ENCODE measurements at places on chromosomes 2 and 18.

DNA sequence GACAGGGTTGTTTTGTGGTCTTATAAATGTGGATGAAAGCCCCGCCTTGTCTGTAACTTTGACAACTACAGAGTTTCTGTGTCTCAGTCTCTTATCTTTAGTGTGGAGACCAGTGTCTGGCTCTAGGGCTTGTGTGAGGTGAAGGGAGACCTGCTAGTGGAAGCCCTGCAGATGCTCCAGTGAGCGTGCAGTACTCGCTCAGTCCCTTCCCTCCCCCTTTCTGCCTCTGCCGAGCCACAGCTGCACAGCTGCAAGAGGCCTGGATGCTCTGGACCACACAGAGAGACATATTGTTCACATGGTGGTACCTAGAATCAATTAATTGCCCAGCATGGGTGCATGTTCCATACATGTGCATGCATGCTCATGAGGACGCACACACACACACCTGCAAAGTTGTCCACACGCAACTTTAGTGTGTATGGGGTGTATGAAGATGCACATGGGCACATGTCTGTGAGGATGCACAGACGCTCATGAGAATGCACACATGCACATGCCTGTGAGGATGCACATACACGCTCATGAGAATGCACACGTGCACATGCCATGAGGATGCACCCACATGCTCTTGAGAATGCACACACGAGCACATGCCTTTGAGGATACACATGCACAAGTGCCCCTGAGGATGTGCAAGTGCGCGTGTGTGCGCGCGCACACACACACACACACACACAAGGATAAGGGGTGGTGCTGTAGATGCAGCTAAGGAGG lies 282.1 kb upstream of the HS6ST1 start:
- DNase-seq, result no peak

- no peak for DNase-seq
Observed at GRCh38 chr2:51782921-51783765, 751.2 kb upstream of the NRXN1 start.

- no peak for DNase-seq
Observed at GRCh38 chr2:108701208-108701607, 18.1 kb upstream of the RANBP2 start.

DNA sequence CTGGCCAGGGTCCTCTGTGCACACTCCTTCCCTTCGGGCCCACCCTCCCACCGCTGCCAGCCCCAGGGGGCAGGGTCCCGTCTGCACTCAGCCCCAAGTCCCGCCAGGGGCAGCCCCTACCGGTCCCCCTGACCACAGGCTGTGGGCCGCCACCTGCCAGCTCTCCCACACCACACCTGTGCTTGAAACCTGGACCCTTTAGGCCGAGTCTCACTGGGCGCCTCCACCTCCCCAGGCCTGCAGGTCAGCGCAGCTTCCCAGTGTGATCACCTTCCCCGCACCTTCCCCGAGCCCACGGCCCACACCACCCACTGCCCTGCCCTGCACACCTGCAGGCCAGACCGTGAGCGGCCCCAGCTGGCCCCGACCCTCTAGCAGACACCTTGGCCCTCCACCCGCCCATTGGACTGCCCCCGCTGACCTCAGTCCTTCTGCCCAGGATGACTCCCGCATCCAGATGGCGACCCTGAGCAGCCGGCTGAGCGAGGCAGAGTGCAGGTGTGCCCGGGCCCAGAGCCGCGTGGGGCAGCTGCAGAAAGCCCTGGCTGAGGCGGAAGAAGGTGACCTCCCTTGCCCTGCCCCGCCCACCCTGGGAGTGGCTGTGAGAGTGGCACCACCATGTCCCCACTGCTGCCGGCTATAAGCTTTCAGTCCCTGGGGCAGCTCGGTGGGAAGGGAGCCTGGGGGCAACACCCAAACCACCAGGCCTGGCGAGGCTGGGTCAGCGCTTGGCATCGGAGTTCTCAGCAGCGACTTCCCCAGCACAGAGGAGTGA lies 31.3 kb upstream of the SNED1 start:
- no peak for DNase-seq

GRCh38 chr2:99571533-99571932 lies 81.7 kb upstream of the REV1 start:
- no peak for DNase-seq

- DNase-seq, result no peak
Observed at GRCh38 chr2:181380581-181380980, 76.6 kb upstream of the ITGA4 start.

GRCh38 chr2:144094408-144095151 lies 425.3 kb downstream of the ZEB2 start:
- no peak for DNase-seq

DNA sequence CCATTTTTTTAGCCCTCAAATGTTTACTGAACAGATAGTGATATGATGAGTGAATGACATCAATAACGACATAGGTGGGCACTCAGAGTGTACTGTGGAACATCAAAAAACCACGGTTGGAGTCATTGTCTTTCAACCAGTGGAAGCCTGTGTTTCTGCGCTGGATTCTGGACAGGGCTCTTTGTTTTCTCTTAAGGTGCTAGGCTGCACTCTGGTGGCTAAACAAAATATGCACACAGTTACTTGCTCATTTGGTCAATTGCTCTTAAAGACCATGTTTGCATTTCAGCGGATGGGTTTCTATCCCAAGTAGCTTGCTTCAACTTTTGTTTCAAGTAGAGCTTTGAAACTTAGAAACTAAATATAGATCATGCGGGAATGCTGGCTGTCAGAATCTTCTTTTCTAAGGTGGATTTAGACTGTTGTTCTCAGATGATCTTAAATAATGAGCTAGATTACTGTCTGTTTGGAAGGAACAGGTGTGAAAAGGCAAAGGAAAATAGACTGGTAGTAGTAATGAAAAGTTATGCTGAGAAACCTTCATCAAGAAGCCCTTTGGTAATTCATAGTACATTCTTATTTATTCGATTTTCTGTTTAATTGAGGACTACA lies 48.5 kb upstream of the LYPD6B start:
- no peak for DNase-seq

DNA sequence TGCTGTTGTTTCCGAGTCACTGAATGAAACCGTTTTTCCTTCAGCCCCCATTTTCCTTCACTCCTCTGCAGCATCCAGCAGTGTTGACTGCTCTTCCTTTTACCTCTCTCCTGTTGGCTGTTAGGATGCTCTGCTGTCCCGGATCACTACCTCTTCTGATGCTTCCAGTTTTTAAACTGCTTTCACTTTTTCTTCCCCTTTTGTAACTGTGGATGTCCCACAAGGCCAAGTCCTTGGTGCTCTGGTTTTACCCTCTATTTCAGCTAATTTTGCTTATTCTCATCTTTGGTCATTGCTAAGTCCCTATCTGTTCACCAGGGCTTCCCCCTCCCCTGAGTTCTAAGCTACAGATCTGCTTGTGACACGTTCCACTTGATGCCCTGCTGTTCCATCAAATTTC lies 39.4 kb upstream of the MAP4K3 start:
- DNase-seq, result no peak

DNA sequence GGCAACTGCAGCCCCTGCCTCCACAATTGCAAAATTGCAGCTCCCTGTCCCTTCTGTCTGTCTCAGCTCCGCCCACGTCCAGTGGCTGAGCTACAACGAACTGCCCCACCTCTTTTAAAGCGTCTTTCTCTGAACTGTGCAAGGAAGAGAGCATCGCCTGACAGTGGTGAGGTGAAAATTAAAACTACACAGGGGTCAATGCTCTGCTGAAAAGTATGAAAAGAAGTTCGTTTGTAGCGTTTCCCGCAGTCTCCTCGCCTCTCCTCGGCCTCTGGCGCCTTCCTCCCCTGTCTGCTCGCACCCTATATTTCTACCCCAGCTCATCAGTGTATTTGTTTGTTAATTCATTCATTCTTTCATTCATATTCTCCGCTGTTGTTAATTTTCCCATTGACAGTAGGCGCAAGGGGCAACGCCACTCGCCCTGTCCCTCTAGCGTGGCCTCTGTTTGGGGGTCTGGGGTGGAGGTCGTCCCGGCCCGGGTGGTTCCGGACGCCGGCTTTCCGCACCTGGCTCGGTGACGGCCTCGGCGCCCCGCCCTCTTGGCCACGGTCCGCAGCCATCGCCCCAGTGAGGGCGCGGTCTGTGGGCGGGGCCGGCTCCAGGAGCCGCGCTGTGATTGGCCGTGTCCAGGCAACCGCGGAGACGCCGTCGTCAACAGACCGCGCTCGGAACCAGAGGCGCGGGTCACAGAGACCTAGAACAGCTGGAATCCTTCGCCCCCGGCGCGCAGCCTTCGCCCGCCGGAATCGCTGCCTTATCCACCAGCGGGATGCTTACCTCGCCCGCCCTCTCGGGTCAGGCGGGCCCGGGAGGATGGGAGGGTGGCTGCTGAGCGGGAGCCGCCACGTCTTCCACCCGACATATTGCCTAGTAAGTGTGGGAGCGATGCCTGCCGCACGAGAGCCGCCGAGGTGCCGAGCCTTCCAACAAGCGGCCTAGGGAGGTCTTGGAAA lies at the start of gene VWA3B:
VWA3B (plus strand) TSS at position 677 of the 956 bp plus-strand sequence. CDS start 5,926 bp downstream, outside the sequence.
- DNase-seq, result no peak

GRCh38 chr18:2935438-2936192 lies 77.3 kb downstream of the LPIN2 start:
- DNase-seq, result no peak

DNA sequence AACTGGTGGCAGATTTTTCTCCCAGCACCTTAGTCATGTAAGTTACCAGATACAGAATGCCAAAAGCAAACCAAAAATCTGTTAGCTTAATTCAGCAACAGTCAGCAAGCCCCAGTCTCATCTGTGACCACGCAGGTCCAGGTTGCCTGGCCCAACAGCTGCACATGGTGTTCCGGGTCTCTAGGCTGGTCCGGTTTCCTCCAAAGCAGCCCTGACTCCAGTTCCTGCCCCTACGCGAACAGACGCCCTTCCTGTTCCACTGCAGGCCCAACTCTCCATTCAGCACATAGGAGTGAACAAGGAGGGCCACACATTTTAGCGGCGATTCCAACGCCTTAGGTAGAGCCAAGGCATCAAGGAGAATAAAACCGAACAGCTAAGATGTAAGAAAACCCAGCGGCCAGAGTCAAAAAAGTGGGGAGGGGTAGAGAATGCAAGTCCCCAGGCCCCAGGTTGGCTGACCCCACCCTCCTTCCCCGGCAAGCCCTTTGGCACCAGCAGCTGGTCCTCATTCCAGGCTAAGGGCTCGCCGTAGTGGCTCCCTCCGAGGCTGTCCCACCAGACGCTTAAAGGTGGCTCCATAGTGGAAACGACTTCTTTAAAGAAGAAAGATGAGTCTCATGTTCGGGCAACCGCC lies 1.5 kb downstream of the STK25 start:
- no peak for DNase-seq

DNA sequence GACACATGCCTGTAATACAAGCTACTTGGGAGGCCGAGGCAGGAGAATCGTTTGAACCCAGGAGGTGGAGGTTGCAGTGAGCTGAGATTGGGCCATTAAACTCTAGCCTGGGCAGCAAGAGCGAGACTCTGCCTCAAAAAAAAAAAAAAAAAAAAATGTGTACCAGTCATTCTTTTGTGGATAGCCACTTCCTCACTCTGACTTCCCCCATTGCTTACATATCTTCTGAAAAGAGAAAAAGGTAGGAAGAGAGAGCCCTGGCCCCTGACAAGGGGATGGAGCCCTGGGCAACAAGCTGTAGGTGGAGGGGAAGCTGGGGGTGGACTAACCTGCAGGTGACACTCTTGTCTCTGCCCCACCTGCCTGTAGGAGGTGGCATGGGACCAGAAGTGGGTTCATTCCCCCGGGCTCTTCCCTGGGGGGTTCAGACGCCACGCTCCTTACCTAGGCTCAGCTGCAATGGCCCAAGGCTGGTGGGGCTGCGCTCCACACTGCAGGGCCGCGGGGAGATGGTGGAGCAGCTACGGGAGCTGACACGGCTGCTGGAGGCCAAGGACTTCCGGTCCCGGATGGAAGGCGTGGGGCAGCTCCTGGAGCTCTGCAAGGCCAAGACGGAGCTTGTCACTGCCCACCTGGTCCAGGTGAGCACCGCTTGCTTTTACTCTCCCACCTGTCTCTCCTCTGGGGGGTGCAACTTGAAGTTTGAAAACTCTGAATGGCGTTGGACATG lies 39.1 kb downstream of the PCARE start:
- no peak for DNase-seq

- DNase-seq, result no peak
Observed at GRCh38 chr2:237667893-237668292, 40.5 kb downstream of the LRRFIP1 start.

DNA sequence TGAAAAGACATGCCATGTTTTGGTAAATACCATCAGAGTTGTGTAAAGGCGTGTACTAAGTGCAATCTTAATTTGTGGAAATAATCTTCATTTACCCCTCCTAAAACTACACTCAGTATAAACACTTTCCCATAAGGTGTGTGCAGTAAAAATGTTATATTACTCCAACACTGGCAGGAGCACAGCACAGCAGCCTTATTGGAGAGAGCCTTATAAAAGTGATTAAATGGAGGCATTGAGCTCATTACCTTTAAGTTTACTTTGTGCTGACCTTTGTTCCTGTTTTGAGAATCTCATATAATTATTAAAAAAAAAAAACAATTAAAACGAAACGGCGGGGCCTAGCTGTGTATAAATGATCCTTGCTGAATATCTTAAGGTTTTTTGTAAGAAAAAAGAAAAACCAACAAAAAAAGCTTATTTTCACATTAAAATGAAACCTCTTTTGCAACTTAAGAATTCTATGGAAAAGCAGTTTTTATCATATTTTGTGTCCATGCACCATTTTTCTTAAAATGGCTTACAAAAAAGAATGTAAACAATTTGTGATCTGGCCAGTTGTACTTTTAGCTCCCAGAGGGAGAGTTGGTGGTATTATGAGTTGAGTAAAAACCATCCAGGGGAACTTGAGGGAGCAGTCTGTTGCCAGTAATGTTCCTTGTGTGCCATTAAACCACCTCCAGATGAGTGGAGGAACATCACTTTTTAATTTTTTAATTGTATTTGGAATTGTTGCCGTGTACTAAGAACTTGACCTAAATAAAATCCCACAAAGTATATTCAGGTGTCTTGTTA lies 103.4 kb downstream of the ABI2 start:
- no peak for DNase-seq

- no peak for DNase-seq
Observed at GRCh38 chr2:18380321-18380720, 180.1 kb downstream of the RDH14 start.

DNA sequence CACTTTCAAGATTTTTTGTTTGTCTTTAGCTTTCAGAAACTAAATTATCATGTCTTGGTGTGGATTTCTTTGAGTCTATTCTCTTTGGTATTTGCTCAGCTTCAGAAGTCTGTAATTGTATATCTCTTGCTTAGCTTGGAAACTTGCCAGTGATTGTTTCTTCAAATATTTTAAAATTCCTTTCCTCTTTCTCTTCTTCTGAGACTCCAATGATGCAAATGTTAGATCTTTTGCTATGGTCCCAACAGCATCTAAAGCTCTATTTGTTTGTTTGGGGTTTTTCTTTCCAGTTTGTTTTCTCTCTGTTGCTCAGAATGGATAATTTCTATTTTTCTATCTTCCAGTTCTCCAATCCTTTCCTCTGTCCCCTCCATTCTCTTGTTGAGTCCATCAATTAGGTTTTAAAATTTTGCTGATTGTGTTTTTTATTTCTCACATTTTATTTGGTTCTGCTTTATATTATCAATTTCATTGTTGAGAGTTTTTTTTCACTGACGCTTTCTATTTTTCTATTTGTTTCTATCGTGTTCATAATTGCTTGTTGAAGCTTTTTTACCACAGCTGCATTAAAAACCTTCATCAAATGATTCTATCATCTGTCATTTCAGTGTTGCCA lies 81.5 kb upstream of the DAPL1 start:
- no peak for DNase-seq

- DNase-seq, result no peak
Observed at GRCh38 chr2:39781697-39782096, 2.6 kb upstream of the THUMPD2 start.

GRCh38 chr18:38579764-38580163 lies 1014.2 kb upstream of the CELF4 start:
- DNase-seq, result no peak
